ENCODE measurements at places on chromosomes 3 and 15.

- no peak for DNase-seq
Observed at GRCh38 chr3:8825153-8825825, 55.9 kb upstream of the OXTR start.

DNA sequence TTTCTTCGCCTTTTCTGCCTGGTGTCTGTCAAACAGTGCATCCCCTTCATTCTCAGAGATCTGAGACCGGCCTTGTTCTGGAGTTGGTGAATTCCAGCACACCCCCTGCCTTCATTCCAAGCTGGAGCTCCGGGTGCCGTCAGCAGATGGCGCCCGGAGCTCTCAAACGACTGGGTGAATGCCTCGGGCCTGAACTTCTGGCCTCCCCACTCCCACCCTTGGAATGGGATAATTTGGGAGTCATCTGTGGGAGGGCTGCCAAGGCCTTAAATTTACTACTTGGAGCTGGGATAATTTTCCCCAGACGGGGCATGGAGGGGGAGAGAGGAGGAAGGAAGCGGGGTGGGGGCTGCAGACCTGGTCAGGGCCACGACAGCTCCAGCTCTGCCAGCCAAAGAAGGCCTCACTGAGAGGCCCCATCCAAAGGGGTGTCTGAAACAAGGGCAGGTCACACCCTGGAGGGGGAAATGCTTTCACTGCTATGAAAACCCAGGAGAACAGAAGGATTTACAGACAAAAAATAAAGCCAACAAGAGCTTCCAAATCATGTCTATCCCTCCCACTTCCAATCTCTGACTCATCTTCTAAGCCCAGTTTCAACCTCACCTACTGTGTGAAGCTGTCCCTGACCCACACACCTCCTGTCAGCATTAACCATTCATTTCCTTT is 187.9 kb downstream of the OPA1 start:
- DNase-seq, result peak; percentile 94

DNA sequence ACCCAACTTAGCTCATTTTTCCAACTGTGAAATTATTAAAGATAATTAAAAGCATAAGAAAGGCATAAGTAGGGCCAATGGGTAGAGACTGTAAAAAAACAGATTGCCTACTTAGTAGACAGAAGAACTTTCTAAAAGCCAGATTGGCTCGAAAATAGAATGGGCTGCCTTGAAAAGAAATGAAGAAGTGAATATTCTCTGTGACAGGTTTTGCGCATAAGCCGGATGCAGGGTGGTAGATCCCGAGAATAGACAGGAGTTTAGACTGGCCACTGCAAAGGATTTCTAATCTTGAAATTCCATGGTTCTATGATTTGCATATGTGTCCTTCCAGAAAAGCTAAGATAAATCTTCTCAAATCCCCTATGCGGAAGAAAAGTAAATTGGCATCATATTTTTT is 173.3 kb upstream of the ICE2 start:
- no peak for DNase-seq

- no peak for DNase-seq
Observed at GRCh38 chr3:16378920-16379319, 113.9 kb downstream of the OXNAD1 start.

DNA sequence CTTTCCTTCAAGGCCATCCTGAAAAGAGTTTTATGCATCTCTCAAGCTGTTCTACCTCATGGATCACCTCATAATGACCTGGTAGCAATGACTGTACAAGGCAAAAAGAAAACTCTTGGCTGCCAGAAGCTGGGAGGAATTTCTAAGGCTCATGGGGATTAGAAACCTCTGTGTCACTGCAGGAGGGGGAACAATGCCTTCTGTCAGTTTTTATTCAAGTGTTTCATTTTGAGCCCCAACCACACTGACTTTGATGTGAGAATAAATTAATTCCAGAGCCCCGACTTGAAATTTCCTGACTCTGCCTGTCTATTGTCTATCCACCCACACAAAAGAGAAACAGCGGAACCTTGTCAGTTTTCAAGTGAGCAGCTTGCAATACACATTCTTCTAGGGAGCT is 58.7 kb upstream of the MRPL3 start:
- DNase-seq, result peak; percentile 15
